Stimulated activated CD4-positive, alpha-beta T cell treated with anti-CD3 and anti-CD28 coated beads, Interleukin-12 subunit alpha, Interleukin-12 subunit beta, amount 100 ng/mL, for 48 hours (primary cell): ENCODE measurements at places on chromosomes 16 and 17.

GRCh38 chr17:31310260-31310659 is 3.6 kb downstream of the EVI2B start:
- DNase-seq = no peak

- no peak for DNase-seq
Measured at GRCh38 chr16:1461146-1461545, 13.7 kb downstream of the CLCN7 start.

DNA sequence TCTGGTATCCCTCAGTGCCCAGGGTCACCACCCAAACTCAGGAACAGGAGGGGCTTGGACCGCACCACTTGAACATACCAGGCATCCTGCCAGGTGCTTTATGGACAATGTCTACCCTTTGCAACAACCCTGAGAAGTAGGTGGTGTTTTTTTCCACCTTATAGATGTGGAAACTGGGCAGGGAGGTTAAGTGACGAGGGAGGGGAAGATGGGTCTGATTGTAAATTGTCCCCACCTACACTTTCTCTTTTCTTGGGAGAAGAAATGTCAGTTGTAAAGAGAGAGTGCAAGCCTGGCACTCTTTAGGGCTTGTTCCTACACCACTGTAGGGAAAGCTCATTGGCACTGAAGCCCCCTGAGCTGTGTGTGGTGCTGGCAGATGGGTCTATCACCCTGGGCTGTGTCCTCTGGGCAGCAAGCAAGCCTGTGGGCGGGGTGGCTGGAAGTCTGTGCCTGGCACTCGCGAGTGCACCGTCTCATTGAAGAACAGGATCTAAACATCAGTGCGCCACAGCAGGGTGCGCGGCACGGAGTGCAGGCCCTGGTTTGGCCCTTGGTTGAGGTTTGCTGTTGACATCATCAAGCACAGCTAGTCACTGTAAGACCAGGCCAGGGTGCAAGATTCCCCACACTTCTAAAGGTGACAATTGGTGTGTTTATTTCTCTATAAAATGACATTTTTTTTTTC is 15.1 kb downstream of the NOD2 start:
- DNase-seq = peak; percentile 37

- no peak for DNase-seq
Measured at GRCh38 chr17:82435103-82435502, 15.4 kb downstream of the CYBC1 start.

- no peak for DNase-seq
Measured at GRCh38 chr17:5097101-5097834, 14.4 kb downstream of the ZNF232 start.

- DNase-seq = no peak
Measured at GRCh38 chr16:4933871-4934395, 3.0 kb downstream of the PPL start.

- no peak for DNase-seq
Measured at GRCh38 chr16:68290450-68290849, 20.3 kb downstream of the SLC7A6OS start.

- DNase-seq = no peak
Measured at GRCh38 chr17:44362949-44363612, 572 bp downstream of the FAM171A2 start.

DNA sequence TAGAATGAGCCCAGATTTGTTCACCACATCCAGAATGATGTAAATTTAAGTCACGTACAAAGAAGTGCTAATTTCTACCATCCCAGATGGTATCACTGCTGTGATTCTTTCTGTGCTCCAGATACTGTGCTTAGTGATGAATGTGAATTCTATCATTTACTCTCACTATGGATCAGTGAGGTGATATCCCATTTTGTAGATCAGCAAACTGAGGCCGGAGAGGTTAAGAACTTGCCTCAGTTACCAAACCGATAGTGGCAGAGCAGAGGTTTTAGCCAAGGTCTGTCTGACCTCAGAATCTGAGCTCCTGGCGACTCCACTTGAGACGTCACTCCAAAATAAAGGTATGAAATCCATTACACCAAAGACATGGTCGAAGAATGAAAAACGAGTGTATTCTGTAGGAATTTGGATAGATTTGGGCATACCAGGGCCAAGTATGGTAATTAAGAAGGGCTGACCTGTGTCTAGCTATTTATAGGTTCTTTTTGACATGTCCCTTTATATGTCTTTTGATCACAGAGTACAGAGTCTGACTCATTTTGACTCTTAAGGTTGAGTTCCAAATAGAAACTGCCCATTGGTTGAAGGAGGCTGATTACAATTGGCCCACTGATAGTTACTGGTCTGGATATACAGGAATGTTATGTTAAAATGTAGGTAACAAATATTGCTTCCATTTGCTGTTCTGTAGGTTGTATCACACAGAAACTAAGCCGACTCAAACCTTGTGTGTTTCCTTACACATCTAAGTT is 10.0 kb downstream of the MAP2K6 start:
- no peak for DNase-seq

- no peak for DNase-seq
Measured at GRCh38 chr16:66378741-66379570, 12.5 kb downstream of the CDH5 start.

GRCh38 chr17:47684025-47684424 is 9.9 kb upstream of the TBKBP1 start:
- no peak for DNase-seq

DNA sequence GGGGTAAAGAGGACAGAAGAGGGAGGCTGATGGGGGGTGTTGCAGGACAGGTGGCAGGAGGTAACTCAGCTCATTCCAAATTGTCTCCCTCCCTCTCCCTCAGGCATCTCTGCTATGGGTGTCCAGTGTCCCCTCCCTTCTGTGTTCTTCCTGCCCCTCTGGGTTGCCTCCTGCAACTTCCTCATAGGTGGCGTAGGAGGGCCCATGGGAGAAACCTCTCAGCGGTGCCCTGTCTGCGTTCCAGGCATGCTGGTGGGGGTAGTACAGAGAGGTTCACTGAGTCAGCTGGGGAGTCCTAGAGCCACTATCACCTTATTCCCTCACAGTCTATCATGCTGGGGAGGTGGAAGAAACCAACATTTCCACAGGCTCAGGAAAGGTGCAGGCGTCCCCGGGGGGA is 14.7 kb upstream of the ODF4 start:
- DNase-seq = no peak

DNA sequence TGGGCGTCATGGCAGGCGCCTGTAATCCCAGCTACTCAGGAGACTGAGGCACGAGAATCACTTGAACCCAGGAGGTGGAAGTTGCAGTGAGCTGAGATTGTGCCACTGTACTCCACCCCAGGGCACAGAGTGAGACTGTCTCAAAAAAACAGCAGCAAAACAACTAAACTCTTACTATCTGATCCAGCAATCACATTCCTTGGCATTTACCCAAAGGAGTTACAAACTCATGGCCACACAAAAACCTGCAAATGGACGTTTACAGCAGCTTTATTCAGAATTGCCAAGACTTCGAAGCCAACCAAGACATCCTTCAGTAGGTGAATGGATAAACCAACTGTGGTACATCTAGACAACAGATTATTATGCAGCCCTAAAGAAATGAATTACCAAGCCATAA is 4.0 kb downstream of the SIAH1 start:
- DNase-seq = no peak

- DNase-seq = no peak
Measured at GRCh38 chr17:28255616-28256015, 63.4 kb upstream of the TMEM97 start.

GRCh38 chr17:31293581-31293980 is 3.5 kb downstream of the OMG start:
- DNase-seq = no peak

DNA sequence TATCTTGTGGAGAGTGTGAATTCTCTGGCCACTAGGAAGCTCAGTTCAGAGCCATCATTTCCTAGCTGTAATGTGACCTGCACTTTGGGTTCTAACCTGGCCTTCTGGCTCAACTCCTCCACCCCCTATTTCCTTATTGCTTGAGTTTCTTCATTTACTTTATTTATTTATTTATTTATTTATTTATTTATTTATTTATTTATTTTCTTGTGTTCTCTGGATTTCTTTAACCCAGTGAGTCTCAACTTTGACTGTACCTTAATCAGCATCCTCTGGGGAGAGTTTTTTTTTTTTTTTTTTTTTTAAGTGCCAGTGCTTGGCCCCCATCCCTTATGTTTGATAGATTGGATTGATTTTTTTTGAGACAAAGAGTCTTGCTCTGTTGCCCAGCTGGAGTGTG is 18.1 kb downstream of the EPN2 start:
- DNase-seq = no peak

GRCh38 chr17:77281904-77282367 is 141.2 kb downstream of the SEC14L1 start:
- DNase-seq = no peak

DNA sequence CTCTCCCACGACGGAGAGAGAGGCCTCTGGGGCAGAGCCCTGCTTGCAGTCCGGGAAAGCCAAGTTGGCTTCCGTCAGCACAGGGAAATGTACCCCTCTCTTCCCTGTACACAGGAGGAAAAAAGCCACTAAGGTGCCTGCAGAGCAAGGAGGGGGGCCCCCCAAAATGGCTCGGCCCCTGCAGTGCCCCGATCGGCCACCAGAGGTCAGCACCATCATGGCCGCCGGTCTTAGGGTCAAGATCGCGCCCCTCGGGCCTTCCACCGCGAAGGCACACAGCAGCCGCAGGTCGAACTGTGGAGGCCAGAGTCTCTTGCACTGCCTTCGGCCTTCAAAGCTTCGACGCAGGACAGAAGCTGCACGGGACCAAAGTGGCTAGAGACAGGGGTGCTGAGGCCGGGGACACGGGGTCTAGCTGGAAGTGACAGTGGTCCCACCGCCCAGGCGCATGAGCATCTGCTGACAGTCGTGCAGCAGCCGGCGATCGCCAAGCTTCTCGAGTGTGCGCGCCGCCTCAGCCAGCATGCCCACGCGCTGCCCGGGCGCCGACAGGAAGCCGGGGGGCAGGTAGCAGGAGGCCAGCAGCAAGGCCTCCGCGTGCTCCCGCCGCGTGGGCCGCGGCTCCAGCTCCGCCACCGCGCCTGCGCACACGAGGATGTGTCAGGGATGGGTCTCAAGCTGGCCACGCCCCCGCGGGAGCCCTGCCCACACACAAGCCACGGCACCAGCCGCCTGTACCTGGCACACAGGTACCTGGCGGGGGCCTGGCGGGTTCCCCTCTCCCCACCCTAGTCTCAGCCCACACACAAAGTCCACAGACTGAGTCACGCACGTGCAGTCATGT is 24.4 kb downstream of the SREBF1 start:
- no peak for DNase-seq

GRCh38 chr16:1990101-1990350 is 256 bp downstream of the SYNGR3 start:
- DNase-seq = no peak

GRCh38 chr16:81469710-81470535 is 25.3 kb downstream of the CMIP start:
- DNase-seq = no peak

GRCh38 chr17:15143524-15143923 is 121.6 kb downstream of the PMP22 start:
- no peak for DNase-seq

DNA sequence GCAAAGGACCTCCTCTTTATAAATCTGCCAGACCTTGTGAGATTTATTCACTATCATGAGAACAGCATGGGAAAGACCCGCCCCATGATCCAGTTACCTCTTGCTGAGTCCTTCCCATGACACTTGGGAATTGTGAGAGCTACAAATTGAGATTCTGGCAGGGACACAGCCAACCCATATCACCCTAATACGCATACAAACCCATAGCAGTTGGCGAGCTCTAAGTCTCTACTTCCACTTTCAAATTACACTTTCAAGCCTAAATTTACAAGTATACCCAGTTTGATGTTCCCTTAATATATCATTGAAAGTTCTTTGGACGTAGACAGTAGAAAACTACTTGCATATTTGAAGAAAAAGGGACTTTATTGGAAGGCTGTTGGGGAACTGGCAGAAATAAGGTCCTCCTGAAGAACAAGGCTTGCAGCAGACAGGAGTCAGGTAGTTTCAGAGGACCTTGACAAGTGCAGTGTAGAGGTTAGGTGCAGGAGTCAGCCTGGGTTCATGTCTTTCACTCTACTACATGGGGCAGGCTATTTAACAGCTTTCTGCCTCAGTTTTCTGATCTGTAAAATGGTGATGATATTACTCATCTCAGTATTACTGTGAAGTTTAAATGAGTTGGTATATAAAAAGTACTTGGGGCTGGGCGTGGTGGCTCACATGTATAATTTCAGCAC is 107.9 kb upstream of the EEF2KMT start:
- no peak for DNase-seq

GRCh38 chr17:68599091-68599490 is 2.1 kb downstream of the FAM20A start:
- no peak for DNase-seq

GRCh38 chr16:27717726-27718125 is 167.8 kb downstream of the KATNIP start:
- no peak for DNase-seq

DNA sequence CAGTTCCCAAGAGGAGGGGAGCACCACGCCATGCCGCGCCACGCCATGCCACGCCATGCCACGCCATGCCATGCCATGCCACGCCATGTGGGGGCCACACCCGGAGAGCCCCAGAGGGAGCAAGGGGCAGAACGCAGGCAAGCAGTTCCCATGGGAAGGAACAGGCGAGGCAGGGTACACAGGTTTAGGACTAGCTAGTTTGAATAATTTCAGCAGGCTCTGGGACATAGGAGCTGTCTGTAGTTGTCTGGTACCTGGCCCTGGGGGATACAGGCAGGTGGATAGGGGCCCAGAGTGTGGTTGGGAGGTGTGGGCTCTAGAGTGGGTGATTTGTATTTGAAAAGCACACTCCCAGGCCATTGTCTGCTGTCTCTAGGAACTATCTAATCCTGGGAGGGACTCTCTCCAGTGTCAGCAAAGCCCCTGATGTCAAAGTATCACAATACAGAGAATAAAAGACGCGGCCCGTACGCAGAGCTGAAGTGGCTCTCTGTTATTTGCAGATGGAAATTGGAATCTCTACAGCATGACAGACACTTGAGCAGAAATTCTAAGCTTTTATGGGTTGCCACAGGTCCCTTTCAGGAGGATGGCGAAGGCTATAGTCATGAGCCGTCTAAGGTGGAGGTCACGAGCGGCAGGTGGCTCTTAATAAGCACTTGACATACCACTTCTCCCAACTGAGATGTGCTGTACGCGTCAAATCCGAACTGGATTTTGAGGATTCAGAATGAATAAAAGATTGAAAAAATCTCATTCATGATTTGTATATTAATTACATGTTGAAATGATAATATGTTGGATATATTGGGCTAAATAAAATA is 220.8 kb upstream of the TNRC6C start:
- DNase-seq = no peak
